SW 1271 (cell line): ENCODE measurements at places on chromosomes 2 and 18.

DNA sequence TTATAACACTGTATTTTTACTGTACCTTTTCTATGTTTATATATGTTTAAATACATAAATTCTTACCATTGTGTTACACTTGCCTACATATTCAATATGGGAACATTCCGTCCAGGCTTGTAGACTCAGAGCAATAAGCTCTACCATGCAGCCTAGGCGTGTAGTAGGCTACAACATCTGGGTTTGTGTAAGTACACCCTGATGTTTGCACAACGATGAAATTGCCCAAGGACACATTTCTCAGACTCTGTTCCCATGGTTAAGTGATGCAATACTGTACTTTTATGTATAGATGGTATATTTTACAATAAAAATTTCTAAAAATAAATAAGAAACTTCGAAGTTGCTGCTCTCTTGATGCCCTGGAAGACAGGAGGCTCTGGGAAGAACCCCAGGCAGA is 38.4 kb downstream of the YPEL5 start:
- DNase-seq, result no peak

DNA sequence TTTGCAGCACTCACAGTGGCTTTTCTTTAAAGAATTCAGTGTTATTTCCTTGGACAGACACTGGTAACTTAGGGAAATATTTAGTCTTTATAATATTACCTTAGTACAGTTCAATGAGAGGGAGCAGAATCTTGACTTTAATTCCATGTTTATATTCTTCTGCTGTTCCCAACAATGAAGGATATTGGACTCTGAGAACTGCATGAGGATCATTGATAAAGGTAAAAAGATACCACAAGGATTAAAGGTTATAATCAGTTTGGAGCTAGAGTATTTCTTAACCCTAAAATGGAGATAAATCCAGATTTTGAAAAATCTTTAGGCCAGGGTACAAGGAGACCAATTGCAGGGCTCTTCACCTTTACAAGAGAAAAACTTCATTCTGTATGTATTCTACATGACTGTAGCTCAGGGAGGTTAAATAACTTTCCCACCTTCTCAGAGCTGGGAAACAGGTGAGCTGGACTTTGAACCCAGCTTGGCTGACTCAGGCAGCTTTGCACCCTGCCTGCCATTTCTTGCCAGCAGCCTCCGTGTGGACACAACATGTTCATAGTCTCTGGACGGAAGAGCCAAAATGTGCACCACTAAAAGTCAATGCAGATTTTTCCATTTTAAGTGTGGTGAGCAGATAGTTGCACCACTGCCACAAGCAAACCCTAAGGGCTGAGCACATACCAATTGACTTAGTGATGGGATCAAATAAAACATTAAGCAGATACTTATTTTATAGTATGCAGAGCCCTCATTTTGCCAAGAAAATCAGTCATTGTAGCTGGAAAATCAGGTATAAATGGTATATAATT is 26.7 kb downstream of the UPP2 start:
- DNase-seq, result no peak

DNA sequence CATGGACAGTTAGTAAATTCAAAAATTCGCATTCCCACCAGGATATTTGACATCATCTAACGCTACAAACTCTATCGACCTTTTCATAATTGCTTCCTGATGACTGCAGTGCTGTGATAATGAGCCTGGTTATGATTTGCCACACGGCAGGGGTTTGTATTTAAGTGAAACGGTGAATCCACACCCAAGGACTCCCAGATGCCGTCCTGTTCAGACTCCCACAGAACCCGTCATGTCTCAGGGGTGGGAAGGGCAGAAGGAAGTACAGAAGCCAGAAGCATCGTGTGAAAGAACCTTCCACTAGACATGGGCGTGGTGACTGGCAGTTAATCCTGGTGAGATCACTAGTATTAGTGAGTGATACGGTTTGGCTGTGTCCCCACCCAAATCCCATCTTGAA is 91.2 kb upstream of the TMEM18 start:
- DNase-seq, result no peak

- DNase-seq, result no peak
These were observed 447.3 kb downstream of the KCNJ3 start for GRCh38 chr2:155145758-155146229.

DNA sequence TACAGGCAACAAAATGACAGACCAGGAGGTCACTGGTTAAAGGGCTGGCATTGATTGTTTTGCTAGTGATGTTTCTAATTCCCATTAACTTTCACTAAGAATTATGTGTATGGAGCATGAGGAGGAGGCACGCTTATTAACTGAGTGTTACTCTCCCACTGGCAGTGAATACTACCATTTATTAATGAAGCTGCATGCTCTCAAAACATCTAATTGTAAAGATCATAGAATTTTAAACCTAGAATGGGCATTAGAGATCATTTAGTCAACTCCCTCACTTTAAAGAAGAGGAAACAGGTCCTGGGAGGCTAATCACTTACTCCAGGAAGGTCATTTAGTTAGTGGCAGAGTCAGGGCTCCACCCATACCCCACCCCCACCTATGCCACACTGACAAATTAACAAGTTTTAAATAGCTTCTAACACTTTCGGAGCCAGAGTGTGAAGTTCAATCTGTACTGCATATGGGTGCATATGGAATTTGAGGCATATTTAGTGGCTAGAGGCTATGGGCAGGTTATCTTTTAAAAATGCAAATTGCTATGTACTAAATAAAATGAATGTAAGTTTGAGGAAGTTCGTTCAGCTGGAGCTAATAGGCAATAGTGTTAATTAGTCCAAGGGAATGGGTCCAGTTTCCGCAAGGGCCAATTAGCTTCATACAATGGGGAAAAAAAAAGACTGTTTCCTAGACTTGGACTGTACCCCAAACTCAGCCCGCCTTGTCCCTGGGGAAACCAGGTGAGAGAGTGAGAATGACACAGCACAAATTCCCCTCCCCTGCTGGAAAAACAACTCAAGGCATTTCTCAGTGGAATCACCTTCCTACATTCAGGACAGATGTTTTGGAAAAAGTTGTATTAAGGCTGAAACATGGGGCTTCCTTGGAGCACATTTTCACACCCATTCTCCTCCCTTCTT is 178.8 kb downstream of the ICOS start:
- no peak for DNase-seq

DNA sequence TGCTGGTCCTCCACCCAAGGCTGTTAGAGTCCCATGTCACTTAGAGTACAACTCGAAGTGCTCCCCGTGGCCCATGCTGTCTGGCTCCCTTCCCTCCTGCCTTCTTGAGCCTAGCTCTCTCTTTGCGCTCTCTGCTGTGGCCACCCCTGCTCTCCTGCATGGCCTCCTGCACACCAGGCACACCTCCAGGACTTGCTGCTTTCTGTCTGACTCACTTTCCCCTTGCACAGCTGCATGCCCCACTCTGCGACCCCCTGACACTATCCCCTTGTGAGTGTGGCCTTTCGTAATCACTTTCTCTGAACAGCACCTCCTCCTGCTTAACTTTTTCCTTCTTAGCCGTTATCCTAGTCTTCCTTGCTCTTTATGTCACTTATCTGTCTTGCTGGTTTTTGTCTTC is 343.6 kb downstream of the TGIF1 start:
- no peak for DNase-seq

DNA sequence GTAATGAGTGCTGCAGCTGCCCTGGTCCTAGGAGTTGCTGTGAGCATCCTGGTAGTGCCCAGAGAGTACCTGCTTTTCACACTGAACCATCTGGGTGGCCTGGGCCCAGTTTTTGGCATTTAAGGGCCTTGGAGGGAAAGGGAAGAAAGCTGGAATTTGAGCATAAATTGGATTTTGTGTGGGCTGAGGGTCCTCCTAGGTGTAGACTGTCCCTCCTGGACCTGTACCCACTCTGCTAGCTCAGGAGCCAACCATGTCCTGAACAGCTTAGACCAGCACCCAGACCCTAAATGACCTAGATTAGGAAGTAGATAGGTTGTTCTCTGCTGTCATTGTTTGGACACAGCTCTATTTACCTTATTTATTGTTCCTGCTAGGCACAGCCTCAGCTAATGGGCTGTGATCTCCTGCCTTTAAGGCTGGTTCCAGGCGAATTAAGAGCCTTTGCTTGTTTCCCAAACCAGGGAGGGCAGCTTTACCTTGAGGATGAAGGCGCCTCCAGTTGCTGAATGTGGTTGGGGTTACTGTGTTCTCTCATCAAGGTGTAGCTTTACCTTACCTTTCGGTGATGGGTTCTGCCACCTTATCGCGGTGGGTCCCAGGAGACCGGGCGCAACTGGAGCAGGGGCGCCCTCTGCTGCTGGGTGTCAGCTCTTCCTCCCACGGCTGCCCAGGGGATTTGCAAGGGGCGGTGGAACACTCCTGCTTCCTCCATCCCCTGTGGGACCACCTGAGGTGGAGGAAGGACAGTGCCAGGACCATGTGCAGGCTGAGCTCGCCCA is 34.4 kb downstream of the ITGA6 start:
- peak; percentile 42 for DNase-seq

DNA sequence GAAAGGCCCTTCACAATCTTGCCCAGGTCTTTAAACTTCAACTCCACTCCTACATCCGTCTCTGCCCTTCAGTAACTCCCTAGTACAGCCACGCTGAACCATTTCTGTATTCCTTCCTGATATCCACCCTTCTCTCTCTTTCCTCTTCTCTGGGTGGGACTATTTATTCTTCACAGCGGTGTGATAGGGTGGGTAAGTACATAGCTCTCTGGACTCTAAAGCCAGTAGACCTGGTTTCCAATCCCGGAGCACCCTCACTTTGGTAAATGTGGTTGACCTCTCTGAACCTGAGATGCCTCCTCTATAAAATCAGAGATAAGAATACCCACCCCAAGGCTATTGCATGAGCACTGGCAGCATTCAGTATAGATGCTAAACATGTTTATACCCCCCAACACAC is 86.7 kb downstream of the ATL2 start:
- no peak for DNase-seq

GRCh38 chr2:233387225-233387624 is 32.9 kb downstream of the DGKD start:
- DNase-seq, result no peak

DNA sequence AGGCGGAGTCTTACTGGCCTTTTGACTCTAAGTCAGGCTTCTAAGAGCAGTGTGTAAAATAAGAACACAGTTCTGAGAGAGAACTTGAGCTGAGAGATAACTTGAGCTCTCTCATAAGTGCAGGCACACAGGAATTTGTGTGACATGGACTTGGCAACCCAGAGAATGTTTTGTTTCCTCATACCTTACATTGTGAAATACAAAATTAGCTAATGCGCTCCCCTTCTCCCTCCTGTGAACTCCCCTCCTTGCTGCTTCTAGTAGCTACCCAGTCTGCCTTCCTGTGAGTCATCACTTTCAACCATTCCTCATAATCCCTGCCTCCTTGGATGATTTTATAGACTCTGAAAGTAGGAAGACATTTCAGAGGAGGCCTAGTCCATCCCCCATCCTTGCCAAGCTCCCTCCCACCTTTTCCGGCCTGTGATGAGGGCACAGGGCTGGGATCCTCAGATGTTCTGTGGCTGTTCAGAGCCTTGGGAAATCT is 22.6 kb downstream of the FER1L5 start:
- DNase-seq, result peak; percentile 65

- DNase-seq, result no peak
These were observed 78.3 kb downstream of the HDAC4 start for GRCh38 chr2:239322416-239323086.

DNA sequence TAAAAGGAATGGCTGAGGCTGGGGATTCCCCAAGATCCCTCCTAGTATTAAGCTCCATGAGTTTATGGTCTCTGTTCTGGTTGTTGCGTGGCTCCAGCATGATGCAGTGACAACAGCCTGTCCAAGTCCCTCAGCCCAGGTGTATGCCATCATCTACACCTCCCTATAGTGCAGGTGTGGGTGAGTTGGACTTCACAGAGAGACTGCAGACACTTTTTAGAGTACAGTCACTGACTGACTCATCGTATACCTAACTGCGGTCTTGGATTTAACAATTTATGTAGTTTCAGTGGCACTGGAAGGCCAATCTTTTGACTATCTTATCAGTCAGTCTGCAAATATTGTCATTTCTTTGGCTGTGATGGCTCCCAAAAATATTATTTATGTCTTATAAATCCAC is 415.0 kb downstream of the TMX3 start:
- no peak for DNase-seq

- DNase-seq, result no peak
These were observed 111.3 kb downstream of the RIF1 start for GRCh38 chr2:151520976-151521375.
